ENCODE measurements at places on chromosomes 6 and 20.

GRCh38 chr6:73176057-73176456 is 49.2 kb downstream of the KHDC1L start:
- no peak for DNase-seq

DNA sequence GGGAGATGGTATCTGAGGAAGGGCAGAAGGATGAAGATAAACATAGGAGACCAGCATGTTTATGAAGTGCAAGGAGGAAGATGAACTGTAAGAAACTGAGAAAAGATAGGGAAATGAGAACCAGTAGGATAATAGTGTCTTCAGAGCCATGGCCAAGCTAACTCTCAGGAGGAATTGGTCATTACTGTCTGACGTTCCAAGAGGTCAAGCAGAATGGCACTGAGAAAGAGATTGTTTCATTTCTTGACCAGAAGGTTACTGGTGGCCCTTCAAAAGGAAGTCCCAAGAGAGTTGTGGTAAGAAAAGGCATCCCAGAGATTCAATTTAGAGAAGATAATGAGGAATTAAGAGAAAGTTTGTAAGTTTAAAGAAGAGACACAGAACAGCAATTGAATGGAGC is 47.5 kb downstream of the EYA4 start:
- no peak for DNase-seq

DNA sequence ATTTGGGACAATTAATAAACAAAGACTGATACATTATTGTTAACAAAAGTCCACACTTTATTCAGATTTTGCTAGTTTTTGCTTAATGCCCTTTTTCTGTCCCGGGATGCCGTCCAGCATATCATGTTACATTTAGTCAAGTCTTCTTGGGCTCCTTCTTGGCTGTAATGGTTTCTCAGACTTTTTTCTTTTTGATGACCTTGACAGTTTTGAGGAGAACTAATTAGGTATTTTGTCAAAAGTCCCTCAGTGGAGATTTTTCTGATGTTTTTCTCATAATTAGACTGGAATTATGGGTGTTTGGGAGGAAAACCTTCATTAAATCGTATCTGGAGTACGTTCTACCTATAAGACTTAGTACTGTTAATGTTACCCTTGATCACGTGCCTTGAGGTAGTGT is 177.2 kb downstream of the MCHR2 start:
- DNase-seq: no peak

DNA sequence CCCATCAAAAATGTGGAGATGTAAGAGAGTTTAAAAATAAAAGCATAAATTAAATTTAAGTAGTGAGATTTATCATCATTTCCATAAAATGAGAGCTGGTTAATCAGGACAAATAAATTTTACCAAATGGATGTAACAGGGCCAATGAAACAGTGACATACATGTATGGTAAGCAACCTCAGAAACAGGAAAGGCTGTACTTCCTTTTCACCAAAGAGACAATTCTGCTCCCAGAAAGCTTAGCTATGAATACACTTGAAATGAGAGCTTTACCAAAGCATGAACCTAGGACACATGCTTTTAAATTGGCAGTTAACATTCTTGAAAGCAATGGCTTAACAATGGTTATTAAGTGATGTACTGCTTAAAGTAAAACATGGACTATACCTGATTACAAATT is 12.1 kb upstream of the UBE2J1 start:
- no peak for DNase-seq

- no peak for DNase-seq
Measured at GRCh38 chr6:9627916-9628315, 787.0 kb downstream of the TFAP2A start.

GRCh38 chr6:76697585-76697984 is 625.1 kb upstream of the IMPG1 start:
- no peak for DNase-seq

DNA sequence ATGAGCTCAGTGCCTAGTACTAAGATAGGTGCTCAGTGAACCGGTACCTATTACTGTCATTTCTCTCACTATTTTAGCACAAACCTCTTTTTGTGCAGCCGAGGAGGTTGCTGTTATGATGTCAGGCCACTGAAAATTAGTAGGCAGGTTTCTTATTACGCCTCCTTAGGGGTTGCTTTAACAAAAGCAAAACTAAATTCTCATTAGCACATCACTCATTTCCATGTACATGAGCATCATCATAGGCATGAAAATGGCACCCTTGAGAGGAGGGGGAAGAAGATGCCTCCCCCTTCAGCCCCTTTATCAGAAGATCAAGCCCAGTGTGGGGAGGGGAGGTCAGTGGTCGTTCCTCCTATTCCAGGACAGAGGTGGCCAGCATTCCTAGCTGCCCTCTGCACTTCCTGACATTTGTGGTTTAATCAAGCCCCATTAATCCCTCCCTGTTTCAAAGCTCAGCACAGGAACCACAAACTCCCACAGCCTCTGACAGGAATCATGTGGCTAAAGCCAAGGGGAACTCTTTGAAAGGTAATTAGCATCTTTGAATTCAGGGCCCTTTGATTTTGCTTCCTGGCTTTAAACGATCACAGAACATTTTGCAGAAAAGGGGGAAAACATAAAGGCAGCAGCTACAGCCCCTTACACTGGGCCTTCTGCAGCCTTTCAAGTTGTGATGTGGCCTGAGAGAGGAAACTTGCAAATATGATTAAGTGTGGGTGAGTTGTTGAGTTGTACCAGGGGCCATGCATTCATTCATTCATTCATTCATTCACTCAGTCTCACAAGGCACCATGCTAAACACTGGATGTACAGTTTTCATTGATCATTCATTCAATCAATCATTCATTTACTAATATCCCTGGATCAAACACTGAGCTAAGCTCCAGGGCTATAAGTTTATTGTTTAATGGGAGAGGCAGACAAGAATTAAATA is 31.9 kb upstream of the PSMF1 start:
- no peak for DNase-seq

DNA sequence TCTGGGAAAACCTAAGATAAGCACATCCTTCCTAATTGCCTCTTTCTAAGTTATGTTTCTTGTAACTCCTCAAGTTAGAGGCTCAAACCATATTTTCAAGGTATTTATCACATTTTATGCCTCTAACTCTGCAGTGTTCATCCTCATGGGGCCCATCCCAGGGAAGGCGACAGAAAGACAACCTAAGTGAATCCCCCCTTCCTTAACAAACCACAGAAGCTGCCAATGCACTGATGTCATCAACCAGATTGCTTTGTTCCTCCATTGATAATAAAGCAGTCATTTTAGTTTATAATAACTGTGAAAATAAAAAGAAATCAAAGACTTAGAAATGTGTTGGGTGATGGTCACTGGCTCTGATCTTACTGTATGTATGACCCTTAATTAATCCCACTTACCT is 119.5 kb upstream of the TCF21 start:
- DNase-seq: no peak

- no peak for DNase-seq
Measured at GRCh38 chr6:154071236-154071635, 32.2 kb downstream of the OPRM1 start.

GRCh38 chr6:79518842-79519241 is 18.4 kb downstream of the LCA5 start:
- DNase-seq: no peak

DNA sequence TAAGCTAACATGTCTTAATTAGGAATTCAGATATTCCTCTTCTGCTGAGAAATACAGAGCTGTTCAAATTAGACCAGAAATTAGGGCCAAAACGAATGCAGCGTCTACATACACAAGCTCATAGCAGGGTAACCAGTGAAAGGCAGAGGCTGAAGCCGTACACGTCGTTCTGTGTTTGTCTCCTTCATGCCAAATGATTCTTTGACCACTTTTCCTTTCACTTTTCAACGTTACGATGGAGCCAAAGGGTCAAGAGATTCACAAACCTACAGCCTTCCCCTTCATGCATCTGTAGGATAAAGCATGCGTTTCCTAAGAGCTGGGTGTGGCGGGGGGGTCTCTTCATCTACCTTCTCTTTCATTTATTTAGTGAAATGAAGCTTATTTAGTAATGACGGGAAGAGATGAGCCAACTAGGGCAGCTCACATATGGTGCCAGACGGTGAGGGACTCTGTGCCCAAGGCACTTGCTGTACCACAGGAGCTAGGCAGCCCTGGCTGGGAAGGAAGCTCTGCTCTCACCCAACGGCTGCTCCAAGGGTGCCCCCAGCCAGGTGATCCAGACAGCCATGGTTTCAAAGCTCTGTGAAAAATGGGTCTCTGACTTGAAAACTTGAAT is 178.0 kb downstream of the ATXN1 start:
- DNase-seq: no peak

DNA sequence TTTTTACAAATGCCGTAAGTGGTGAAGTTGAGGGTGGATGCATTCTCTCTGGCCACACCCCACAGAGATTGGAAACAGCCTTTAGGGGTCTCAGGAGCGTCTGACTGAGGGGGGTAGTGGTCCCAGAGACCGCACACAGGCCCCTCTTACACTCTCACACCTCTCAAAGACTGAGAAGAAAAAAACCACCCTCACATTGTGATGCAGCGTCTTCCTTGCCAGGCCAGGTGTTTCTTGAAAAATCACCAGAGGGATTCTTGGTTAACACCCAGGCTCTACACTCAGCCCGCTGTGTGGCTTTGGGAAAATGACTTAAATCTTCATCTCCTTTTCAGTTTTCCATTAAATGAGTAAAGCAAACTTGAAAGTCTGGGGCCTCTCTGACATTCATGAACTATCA is 115.8 kb upstream of the SPTLC3 start:
- DNase-seq: no peak

Measured in stimulated activated CD8-positive, alpha-beta memory T cell treated with anti-CD3 and anti-CD28 coated beads, Interleukin-2, amount 100 ng/mL, for 48 hours (primary cell).